ENCODE measurements at places on chromosomes 3 and 15.

GRCh38 chr15:63967616-63968015, 78.7 kb downstream of the DAPK2 start:
- DNase-seq = no peak

GRCh38 chr3:101858464-101859030, 9.2 kb downstream of the NFKBIZ start:
- DNase-seq = no peak

- DNase-seq = no peak
These were observed 88.0 kb downstream of the PIK3R4 start for GRCh38 chr3:130658678-130659077.

GRCh38 chr3:150508401-150508800, 37.9 kb downstream of the SERP1 start:
- no peak for DNase-seq

DNA sequence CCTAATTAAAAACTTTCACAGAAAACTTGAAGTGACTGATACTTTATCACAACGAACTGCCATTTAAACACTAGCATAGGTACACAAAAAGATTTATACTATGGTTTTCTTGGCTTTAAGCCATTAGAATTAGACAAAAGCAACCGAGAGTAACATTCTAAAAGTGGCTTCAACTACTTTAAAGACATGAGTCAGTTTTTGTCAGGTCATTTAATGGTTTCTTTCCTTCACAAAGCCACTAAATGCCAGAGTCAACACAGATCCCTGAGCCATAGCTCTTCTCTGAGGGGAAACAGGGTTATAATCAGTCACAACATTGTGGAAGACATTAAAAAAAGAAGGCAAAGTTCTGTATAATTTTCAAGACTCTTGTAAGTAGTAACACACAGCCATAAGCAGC, 54.6 kb downstream of the CAPN3 start:
- no peak for DNase-seq

DNA sequence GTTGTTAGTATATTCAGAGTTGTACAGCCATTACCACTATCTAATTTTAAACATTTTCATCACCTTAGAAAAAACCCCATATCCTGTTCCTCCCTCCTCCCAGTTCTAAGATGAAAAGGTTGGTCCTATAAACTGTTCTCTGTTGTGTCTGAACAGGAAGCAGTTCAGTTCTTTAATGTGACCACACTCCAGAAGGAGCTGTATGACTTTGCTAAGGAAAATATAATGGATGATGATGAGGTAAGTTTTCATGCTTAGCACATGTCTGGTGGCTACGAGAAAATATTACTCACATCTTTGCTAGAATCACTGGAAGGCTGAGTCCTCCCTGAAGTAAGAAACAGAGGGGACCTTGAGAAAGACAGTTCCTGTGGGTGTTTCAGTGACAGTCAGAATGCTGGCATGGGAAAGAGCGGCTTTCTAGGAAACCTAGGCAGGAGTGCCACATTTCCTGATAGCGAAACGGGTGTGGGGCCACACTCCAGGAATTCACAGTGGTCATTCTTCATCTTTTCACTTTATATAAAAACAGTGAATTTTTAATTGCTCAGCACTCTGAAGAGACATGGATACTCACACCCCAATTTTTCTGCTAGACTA, 20.3 kb downstream of the CRTAP start:
- no peak for DNase-seq

DNA sequence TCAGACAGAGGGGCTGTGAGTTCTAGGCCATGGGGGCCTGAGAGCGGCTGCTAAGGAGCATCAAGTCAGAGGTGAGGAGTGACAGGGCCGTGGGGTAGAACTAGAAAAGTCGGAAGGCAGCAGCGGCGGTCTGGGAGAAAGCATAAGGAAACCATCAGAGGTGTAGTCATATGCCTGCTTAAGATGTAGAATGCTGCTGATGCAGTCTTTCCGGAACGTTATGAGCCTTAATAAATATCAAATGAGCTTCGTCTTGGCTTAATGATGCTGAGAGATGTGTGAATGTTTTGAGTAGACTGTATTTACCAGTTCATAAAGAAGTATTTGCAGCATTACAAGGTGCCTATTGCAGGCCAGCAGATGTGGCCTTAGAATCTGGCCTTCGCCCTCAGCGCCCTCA, 15.2 kb downstream of the ATG7 start:
- no peak for DNase-seq

DNA sequence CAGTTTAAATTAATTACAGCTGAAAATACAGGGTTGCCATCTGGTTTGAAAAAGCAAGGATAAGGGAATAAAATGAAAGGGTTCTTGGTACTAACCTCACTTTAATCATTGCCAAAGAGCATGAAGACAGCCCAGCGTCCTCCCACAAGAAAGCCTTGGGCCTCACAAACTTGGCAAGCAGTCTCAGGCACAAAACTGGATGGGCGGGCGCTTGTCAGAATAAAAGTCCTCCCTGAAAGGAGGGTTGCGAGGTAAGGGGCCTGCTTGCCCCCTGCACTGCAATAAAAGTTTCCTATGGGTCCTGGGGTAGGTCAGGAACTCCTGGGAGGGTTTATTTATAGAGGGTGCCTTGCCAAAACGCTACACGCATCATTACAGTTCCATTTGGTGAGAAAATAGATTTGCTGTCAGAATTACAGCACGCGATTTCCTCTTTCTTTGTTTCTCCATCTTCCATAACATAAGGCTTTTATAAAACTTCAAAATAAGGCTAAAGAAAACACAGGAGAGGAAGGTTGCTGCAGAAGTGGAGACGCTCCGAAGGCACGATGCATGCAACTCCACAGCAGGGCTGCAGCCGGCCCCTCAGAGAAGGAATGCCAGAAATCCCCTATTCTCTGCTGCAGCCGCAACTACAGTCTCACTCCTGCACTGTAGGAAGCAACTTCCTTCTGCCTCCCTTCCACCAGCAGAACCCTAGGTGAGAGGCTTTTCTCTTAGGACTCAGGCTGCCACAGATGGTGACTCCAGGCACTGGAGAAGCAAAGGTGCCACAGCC, 61.3 kb downstream of the VGLL4 start:
- DNase-seq = peak; percentile 47

DNA sequence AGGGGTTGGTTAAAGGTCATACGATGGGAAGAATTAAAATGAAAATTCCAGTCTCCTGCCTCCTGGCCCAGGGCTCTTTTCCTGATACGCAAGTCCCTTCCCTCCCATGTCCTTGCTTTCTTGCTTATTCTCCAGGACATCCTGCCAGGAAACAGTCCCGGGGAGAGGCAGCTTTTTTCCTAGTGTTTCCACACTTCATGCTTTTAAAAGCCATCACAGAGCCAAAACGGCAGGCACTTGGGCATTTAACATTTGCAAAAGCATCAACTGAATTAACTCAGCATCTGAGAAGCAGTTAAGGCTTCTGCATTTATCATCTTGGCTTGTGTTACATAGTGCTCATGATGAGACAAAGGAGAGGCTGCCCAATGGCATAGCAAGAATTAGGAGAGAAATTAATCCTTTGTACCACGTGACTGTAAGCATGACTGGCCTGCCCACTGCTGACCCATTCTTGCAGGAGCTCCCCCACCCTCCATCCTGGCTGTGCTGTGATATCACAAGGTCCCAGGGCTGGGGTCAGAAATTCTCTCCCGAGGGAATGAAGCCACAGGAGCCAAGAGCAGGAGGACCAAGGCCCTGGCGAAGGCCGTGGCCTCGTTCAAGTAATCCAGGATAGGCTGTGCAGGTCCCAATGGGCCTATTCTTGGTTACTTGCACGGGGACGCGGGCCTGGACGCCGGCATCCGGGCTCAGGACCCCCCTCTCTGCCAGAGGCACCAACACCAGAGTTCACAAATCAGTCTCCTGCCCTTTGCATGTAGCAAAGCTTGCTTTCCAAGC, 21.6 kb upstream of the VILL start:
- no peak for DNase-seq

- DNase-seq = no peak
These were observed 985.7 kb downstream of the TUSC7 start for GRCh38 chr3:117695321-117695720.

- DNase-seq = no peak
These were observed 53.2 kb downstream of the NIPA2 start for GRCh38 chr15:22891426-22892210.

DNA sequence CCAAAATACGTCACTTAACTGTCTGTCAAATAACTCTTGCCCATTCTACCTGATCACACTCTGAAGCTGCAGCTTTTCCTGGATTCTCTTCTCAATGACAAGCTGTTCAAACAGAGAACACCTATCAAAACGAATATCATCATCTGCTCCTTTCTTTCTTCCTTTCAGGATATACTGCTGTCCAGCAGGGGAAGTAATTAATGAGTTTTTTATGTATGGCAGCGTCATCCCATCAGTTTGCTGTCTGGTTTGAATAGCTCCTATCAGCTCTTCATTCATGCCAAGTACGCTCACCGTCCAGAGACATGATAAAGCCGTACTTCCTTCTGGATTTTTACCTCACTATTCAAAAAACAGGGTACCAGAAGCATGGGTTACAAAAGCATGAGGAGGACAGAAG, at the start of gene CHRM5:
Gene CHRM5 (plus strand): TSS at position 274 of the 400 bp plus-strand sequence. CDS start 94,221 bp downstream, outside the sequence.
- no peak for DNase-seq

- DNase-seq = no peak
These were observed 38.2 kb upstream of the HCLS1 start for GRCh38 chr3:121698901-121699300.

- no peak for DNase-seq
These were observed 107.4 kb downstream of the GLDN start for GRCh38 chr15:51448622-51449399.

DNA sequence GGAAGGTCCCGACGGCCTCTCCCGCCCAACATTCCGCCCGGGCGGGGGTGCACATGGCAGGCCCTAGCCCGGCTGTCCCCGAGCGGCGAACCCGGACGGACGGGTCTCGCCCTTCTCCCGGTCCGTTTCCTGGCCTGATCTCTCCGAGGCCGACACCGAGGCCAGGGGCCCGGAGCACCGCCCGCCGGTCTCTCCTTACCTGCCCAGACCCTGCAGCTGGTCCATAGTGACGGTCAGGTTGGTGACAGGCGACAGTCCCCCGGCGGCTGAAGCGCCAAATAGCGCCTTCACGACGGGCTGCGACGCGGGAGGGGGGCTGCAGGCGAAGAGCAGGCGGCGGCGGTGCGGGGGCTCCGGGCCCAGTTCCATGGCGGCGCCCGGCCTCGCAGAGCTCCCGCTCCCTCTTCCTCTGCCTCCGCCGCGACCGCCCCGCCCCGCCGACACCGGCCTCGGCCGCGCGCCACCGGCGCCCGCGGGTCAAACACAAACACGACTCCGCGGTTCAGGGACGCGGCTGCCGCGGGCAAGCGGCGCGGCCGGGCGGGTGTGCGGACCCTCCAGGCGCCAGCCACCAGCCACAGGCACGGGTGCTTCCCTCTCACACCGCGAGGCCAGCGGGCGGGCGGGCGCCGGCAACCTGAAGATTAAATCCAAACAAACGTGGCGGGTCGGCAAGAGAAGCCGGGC, 495 bp downstream of the CDC25A start:
- no peak for DNase-seq

DNA sequence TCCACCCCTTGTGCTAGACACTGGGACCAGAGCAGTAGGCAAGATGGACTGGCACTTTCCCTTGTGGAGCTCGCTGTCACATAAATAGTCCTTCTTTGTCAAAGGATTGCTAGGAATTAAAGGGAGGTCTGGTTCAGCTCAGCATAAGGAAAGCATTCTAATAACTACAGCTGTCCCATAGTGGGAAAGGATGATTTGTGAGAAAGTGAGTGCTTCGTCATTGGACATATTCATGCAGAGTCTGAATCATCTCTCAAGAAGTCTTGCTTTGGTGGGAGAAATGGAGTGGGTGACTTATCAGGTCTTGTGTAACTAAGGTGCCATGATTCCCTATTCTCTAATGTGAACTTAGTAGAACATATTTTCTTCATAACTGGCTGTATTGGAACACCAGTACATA, 14.7 kb downstream of the PPARG start:
- DNase-seq = no peak

DNA sequence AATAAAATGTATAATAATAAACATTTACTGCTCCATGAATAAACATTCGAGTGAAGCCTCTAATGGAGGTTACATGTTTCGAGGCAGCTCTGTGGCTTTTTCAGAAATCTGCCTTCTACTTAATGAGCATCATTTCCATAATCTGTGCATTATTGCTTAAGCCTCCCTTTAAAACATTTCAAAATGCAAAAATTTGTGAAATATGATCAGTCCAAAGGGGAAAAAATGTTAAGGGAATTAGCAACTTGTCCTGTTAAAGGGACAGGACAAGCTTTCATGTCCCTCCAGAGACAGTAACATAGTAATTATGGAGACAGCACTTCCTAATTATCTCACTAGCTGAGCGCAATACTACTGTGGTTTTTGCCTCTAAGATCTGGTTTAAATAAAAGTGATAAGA, 886.6 kb upstream of the CFAP20DC start:
- no peak for DNase-seq

GRCh38 chr3:27025718-27026117, 343.5 kb downstream of the NEK10 start:
- no peak for DNase-seq

DNA sequence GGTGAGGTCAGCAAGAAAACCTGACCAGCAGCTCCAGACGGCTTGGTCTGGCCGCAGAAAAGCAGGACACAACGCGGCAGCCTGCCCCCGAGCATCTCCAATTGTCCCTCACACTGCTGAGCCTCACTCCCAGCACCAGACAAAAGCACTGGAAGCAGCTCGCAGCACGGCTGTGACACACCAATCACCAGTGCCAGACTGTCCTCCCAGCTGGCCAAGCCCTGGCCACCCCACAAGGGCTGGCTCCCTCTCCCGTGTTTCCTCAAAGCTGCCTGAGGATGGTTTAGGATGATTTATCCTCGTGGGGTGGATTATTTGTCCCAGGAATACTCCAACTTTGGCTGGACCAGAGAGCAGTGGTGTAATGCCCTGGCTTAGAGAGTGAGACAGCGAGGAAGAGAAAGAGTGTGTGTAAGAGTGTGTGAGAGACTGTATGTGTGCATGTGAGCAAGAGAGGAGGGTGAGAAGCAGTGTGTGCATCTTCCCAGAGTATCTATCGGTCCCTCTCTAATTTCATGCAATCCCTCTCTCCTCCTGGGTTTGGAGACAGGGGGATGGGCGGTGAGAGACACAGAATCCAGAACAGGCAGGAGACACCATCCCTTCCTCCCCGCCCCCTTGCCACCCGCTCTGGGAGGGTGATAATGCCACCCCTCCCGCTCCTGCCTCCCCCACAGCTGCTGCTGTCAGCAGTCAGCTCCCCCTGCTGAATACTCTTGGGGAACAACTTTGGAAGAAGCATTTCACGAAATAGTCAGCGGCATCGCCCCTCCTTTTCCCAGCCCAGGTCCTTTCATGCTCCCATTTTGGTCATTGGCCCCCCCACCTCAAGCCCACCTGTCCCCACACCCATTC, 34.2 kb downstream of the SEMA5B start:
- peak; percentile 45 for DNase-seq

DNA sequence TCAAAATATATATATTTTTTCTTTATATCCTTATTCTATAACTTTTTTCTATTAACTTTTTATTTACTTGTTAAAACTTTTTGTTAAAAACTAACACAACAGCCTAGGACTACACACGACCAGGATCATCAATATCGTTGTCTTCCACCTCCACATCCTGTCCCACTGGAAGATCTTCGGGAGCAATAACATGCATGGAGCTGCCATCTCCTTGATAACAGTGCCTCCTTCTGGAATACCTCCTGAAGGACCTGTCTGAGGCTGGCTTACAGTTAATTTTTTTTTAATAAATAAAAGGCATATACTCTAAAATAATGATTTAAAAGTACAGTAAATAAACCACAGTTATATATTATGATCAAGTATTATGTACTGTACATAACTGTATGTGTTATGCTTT, 58.9 kb downstream of the SFMBT1 start:
- DNase-seq = no peak

- DNase-seq = no peak
These were observed 876.1 kb upstream of the GBE1 start for GRCh38 chr3:82637574-82637973.
